DMS79 (cell line): ENCODE measurements at places on chromosomes 7 and 10.

GRCh38 chr7:106545275-106545674 lies 115.7 kb downstream of the CCDC71L start:
- no peak for DNase-seq

- no peak for DNase-seq
These were observed 150.9 kb downstream of the MBL2 start for GRCh38 chr10:52621635-52622079.

DNA sequence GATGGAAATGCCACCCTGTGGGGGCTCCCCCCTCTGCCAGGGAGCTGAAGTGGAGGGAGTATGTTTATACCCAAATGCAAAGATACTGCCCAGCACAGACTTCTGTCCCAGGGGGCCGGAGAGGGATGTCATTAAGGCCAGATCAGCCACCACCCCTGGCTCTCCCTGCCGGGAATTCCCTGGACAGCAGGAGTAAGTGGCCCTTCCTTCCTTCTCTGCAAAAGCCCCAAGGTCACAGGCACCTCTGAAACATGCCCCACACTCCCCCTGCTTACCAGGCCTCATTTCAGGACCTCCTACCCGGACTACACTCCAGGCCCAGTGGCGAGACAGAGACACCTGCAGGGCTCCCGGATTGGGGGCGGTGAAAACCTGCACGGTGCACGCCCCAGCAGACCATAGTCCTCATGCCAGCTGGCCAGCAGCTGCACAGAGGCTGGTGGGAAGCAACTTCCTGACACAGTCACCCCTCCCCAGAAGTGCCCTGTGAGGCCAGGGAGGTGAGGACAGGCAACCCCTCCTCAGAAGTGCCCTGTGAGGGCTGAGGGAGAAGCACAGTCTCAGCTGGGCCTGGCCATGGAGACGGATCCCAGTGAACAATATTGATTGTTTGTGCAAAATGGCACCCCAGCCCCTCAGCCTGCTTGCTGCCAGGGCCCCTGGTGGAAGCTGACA lies 33.0 kb upstream of the RET start:
- no peak for DNase-seq

DNA sequence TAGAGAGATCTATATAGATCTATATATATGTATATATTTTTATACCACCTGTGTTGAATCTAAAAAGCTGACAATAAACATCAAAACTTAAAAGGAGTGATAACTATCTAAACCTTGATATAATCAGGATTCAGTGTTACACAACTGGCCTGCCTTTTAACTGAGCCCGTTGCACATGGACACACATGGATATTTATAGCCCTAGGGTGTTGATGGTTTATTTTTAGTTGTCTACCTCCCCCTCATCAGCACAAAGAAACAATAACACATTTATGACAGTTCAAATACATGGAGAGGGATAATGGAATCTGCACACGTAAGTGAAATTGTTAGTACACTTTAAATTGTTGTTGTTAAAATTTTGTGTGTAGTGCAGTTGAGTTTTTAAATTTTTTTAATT lies 336.9 kb downstream of the ZNF248 start:
- no peak for DNase-seq

GRCh38 chr10:43125881-43126731 lies 12.1 kb upstream of the CSGALNACT2 start:
- DNase-seq = no peak

GRCh38 chr10:129879655-129880054 lies 84.4 kb downstream of the EBF3 start:
- no peak for DNase-seq

GRCh38 chr7:11779864-11780674 lies 51.9 kb downstream of the THSD7A start:
- no peak for DNase-seq

DNA sequence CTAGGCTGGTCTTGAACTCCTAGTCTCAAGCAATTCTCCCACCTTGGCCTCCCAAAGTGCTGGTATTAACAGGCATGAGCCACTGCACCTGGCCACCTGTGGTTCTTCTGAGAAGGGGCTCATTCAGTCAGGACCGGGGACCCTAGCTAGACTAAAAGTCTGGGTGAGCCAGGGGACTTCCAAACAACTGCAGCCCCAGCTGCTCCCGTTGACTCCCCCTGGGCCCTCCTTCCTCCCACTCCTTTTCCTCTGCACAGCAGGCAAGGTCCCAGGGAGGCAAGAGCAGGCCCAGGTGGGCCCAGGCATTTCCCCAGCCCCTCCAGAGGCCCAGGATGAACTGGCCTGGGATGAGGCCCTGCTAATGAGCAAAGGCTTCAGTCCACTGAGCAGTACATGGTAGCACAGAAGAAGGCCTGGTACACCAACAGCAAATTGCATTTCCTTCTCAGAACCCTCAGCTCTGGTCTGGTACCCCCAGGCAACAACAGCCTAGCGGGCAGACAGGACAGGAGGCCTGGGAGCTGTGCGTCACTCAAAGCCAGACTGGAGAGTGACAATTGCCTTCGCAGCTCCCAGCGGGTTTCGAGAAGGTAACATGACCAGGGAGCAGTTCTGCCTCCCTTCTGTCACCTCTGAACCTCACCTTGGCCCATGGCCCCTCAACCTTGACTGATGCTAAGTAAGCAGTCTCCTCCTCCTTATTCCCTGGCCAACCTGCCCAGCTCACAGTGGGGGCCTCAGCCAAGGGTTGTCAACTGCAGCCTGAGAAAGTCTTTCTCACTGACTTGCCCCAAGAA lies 30.7 kb upstream of the HSPA12A start:
- no peak for DNase-seq

DNA sequence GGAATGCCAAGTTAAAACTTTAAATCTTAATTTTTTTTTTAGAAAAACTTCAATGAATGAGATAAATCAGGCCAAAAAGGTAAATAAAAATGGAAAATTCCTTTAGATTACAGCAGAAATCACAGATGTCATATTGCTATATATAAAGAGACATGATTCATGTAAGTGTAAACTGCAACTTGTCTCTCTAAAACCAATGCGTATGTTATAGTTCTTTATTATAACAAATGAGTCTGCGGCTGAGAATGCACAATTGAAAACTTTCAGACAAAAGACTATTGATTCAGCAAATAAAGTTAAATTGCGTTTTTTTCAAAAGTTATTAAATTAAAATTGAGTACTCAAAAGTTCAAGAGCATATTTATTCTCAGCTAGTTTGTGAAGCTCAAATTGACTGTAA lies 425.3 kb downstream of the PARD3 start:
- DNase-seq = no peak

- DNase-seq = no peak
These were observed 135.7 kb downstream of the PDE1C start for GRCh38 chr7:31934551-31934950.

DNA sequence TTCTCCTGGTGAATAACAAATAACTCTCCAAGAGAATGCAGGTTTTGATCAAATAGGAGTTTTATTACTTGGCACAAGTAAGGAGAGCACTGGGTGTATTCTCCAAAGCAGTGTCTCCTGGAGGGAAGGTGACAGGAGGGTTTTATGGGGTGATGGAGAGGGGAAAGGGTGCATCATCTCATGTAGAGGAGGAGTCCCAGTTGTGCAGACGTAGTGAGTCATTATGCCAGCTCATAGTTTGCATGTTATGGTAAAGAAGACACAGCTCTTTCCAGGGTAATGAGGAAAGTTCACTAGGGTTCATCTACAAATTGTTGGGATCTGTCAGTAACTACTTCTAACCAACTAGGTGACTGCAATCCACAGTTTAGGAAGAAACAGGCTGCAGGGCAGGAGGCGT lies 347.9 kb upstream of the MEOX2 start:
- DNase-seq = no peak

DNA sequence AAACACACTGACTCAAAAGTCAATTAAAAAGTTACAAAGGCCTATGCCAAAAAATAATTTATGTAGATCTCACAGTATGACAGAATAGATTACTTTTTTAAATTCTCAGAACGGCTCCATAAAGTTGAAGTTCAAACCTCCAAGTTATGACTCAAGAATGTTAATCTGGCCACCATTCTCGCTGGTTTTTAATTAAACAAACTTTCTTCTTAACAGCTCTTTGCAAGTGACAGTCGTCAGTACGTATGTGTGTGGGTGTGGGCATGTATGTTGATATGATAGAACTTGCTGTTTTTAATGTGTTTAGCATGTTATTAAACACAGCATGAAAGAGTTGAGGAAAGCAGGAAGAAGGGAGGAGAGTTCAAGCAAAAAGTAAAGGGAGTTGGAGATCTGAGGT lies 18.5 kb downstream of the PRKCQ start:
- DNase-seq = no peak

DNA sequence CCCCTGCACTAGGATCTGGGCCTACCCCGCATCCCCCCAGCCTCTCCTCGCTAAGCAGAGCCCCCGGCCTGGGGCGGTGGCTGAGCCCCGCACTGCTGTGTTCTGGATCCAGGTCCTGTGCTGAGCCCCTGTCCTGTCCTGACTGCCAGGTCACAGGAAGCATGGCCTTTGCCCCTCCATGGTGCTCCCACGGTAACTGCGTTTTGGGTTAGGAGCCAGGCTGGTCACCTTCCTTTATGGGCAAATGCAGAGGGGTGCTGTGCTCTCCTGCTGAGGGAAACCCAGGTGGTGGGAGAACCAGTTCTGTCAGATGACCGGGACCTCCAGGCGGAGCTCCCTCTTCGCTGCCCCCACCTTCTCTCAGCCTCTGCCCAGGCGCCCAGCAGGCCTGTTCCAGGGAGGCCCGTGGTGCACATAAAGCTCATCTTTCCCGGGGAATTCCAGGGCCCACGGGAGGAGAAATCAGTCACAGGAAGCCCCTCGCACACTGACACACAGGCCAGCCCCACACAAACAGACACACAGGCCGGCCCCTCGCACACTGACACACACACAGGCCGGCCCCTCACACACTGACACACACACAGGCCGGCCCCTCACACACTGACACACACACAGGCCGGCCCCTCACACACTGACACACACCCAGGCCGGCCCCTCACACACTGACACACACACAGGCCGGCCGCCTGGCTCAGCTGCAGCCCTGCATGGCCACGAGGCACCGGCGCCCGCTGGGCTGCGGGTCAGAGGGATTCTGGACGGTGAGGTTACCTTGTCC lies 75.6 kb downstream of the CFAP46 start:
- no peak for DNase-seq

GRCh38 chr7:11737723-11738122 lies 94.3 kb downstream of the THSD7A start:
- no peak for DNase-seq

DNA sequence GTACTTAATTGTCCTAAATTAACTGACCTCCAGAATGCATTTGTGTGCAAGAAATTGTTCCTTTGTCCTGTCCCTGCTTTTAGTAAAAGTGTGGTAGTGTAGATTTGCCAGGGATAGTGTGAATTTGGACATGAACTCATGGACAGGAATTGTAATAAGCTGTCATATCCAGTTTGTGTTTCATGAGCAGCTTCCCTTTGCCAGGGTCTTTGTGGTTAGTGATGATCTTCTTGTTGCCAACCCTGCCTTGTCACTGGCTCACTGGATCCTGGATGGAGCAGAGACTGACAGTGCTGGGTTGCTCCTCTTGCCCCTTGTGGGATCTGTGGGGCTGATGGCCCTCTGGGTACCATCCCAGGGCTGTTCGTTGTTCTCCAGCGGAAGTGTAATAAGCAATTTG lies 110.1 kb downstream of the CCNY start:
- DNase-seq = no peak

DNA sequence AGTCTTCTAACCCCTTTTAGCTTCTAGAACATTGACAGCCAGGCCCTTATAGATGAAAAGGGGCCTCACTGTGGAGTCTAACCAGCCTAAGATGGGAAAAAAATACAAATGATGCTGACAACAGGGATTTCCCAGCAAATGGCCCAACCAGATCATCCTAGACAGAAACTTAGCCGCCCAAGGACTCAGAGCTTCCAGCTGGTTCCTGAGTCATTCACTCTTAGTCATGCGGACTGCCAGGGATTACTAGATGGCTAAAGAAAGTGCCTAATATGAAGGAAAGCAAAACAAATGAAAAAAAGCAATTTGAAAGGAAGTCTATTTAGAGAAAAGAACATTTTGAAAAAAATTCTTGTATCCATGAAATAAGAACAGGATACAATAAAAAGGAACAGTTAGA lies 23.7 kb downstream of the TSPAN14 start:
- no peak for DNase-seq

DNA sequence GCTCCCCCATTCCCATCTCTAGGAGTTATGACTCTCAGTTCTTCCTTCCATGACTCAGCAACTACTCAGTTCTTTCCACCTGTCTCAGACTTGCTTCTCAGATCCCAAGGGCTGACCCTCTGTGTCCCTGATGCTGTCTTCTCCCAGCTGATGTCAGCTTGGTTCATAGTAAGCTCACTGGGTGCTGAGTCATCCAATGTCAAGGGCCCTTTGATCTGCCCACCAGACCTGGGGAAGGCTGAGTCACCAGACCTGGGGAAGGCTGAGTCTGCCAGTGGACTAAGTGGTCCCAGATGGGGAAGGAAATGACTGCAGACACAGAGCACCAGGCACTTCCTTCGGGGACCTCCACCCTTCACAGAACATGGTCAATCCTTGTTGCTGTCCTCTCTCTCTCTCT lies 76.1 kb upstream of the ZEB1 start:
- no peak for DNase-seq

GRCh38 chr10:33930079-33930478 lies 595.6 kb upstream of the NRP1 start:
- no peak for DNase-seq

GRCh38 chr10:132457328-132458070 lies 60.5 kb downstream of the PWWP2B start:
- no peak for DNase-seq
